ENCODE measurements at places on chromosomes 5 and 9. TPM values are rescaled to one million over a fixed set of nuclear protein-coding genes. Genes with fewer than 3 reads are reported as not detected.

GRCh38 chr5:118008779-118009178 is 979.6 kb downstream of the DTWD2 start:
- DNase-seq = no peak
- H3K4me3 ChIP-seq = no peak overlapping the region
- no peaks in the 10 kb centered on the region for H3K36me3 ChIP-seq
- no peak overlapping the region for H3K27ac ChIP-seq

DNA sequence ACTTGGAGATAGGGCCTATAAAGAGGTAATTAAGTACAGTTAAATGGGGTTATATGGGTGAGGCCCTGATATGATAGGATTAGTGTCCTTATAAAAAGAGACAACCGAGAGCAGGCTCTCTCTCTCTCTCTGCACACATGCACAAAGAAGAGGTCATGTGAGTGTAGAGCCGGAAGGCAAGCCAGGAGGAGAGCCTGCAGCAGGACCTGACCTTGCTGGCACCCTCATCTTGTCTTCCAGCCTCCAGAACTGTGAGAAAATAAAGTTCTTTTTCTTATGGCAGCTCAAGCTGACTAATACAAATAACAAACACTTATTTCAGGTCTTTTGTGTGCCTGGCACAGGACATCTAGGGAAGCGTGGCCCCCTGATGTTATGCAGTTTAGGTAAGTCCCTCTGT is 62.1 kb downstream of the ARHGAP26 start:
- peaks cover 15% of the 10 kb centered on the region for H3K4me1 ChIP-seq
- H3K4me3 ChIP-seq = no peak overlapping the region
- H3K27me3 ChIP-seq = peaks cover 2% of the 10 kb centered on the region
- no peak overlapping the region for H3K27ac ChIP-seq
- no peak for DNase-seq
- H3K36me3 ChIP-seq = no peaks in the 10 kb centered on the region

GRCh38 chr5:31531543-31531887 is 378 bp downstream of the DROSHA start:
- H3K4me3 ChIP-seq = peak overlapping the region; percentile 99
- H3K27me3 ChIP-seq = no peaks in the 10 kb centered on the region
- H3K27ac ChIP-seq = peak overlapping the region; percentile 99
- peaks cover 19% of the 10 kb centered on the region for H3K36me3 ChIP-seq
- peak; percentile 8 for DNase-seq
- H3K4me1 ChIP-seq = peaks cover 41% of the 10 kb centered on the region

GRCh38 chr9:2729721-2730120 is 12.4 kb downstream of the KCNV2 start:
- H3K4me1 ChIP-seq = peaks cover 29% of the 10 kb centered on the region
- no peak overlapping the region for H3K27ac ChIP-seq
- no peak for DNase-seq
- peaks cover 5% of the 10 kb centered on the region for H3K36me3 ChIP-seq
- no peaks in the 10 kb centered on the region for H3K27me3 ChIP-seq
- H3K4me3 ChIP-seq = no peak overlapping the region

ELOVL7 gene
- total RNA-seq = 0.96 TPM

DIPK1B gene
- total RNA-seq = 49.2 TPM

SLC46A2 gene
- total RNA-seq = not detected

GRCh38 chr5:64260756-64261155 is 95.1 kb downstream of the RNF180 start:
- H3K4me3 ChIP-seq = no peak overlapping the region
- H3K27ac ChIP-seq = no peak overlapping the region
- no peaks in the 10 kb centered on the region for H3K27me3 ChIP-seq

HMHB1 gene
- total RNA-seq = not detected

OR1Q1 gene
- not detected for total RNA-seq

GMCL2 gene
- total RNA-seq = not detected

DNA sequence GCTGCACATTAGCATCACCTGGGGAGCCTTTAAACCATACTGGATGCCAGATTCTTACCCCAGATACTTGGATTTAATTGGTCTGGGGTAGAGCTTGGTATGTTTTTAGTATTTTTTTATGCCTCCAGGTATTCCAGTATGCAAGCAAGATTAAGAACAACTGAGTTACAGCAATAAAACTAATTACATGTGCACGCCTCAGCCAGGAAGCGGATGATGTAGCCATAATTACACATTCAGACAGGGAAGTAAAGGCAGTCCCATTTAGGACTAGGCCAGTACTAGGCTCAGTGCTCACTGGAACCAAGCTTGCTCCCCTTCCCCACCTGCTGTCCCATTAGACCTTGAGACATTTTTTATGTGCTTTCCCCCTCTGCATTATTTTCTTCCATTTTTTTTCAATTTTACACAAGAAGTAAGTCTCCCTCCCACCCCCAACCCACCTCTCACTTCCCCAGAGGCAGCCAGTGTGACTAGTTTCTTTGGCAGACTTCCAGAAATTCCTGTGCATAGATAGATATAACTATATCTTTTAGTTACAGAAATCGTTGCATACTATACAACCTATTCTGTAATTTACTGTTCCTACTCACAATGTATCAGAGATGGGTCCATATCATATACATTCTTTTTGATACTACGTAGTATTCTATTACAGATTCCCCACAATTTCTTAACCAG is 7.1 kb upstream of the GNAQ start:
- DNase-seq = no peak
- H3K27me3 ChIP-seq = no peaks in the 10 kb centered on the region
- no peaks in the 10 kb centered on the region for H3K36me3 ChIP-seq
- H3K4me3 ChIP-seq = no peak overlapping the region
- no peak overlapping the region for H3K27ac ChIP-seq

DNA sequence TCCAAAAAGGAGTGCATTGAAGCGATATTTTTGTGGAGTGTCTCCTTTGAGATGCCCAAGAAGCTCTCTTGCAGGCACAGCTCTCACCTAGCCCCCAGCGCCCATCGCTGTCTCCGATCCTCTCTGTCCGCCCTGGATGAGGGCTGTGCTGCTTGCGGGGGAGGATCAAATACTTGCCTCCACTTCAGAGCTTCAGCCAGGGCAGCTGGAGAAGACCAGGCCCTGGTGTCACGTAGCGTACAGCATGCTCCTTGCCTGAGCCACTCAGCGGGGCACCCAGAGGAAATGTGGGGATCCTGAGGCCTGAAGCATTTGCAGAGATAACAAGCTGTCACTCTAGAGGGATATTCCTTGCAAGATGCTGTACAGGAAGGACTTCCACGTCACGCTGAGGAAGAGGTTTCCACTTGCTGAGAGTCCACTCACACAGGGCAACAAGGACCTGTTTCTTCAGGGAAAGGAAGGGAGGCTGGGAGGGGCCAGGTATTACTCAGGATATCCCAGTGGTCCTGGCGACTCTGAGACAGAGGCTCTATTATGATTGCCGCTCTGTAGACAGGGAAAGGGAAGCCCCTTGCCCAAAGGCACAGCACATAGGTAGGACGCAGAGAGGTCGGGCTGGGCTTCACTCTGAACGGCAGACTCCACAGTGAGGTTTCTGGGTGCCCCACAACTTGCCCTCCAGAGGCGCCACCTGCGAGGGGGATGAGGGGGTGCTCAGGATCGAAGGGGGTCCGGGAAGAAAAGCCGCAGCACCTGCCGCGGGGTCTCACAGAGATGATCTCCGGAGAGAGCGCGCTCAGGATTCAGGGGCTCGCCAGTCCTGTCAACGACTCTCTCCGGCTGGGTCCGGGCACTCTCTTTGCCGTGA is 64.0 kb downstream of the CRB2 start:
- no peak for DNase-seq
- H3K4me1 ChIP-seq = peaks cover 61% of the 10 kb centered on the region
- H3K36me3 ChIP-seq = no peaks in the 10 kb centered on the region
- peak overlapping the region; percentile 78 for H3K4me3 ChIP-seq
- no peaks in the 10 kb centered on the region for H3K27me3 ChIP-seq

DNA sequence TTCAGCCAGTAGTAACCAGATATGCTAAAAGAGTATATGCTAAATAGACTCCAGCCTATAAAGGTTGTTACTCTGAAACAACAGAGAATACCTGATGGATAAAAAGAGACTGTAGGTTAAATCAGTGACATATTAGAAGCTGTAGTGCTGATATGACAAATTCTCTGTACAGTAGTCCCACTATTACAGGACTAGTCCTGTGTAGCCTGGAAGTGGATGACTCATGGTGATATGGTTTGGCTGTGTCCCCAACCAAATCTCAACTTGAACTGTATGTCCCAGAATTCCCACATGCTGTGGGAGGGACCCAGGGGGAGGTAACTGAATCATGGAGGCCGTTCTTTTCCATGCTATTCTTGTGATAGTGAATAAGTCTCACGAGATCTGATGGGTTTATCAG is 276.2 kb upstream of the POU5F2 start:
- no peak for DNase-seq
- H3K27me3 ChIP-seq = no peaks in the 10 kb centered on the region
- no peak overlapping the region for H3K4me3 ChIP-seq
- H3K36me3 ChIP-seq = peaks cover 65% of the 10 kb centered on the region
- H3K27ac ChIP-seq = no peak overlapping the region

DNA sequence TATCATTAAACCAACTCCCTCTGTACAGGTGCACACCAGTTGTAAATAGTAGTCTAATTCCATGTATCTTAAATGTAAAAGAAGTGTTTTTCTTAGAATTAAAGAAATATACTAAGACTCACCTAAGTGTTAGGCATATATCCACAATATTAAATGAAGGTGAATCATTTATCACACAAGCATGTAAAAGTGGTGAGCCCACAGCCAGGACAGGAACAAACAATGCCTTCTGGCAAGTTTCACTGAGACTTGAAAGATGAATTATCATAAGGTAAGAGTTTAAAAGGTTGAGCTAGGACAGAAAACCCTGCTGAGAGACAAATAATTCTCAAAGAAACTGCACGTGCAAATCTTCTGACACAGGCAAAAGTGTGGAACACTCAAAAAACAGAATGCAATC is 832.5 kb downstream of the TAF11L14 start:
- peaks cover 4% of the 10 kb centered on the region for H3K4me1 ChIP-seq
- no peaks in the 10 kb centered on the region for H3K36me3 ChIP-seq
- no peak for DNase-seq
- H3K27ac ChIP-seq = peak overlapping the region; percentile 22

- no peaks in the 10 kb centered on the region for H3K27me3 ChIP-seq
- H3K4me3 ChIP-seq = no peak overlapping the region
- DNase-seq = no peak
- H3K27ac ChIP-seq = no peak overlapping the region
- H3K4me1 ChIP-seq = no peaks in the 10 kb centered on the region
Measured at GRCh38 chr5:15483351-15484097, 16.5 kb upstream of the FBXL7 start.

PCDHGC5 gene
- 3.0 TPM for total RNA-seq

DNA sequence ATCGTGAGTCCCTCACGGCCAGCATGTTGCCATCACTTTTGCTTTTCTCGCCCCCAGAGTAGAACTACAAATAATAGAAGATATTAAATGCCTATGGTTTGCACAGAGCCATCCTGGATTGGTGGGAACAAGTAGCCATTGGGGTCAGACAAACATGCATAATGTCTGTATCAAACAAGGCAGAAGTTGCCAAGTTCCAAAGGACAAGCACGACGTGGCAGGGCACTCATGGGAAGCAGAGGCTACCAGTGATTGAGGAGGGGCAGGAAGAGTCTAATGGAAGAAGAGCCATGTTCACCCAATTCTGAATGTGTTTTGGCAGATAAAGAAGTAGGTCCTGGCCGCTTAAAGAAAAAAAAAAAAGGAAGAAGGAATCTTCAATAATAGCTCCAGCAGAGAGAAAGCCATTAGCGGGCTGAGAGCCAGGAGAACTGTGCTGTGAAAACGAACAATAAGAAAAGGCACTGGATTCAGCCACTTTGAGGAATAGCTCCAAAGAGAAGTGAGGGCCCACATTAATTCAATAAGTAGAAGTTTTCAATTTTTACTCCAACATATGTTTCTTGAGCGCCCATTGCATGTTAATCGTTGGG is 153.7 kb upstream of the ADCY2 start:
- H3K36me3 ChIP-seq = no peaks in the 10 kb centered on the region
- H3K4me1 ChIP-seq = peaks cover 22% of the 10 kb centered on the region
- no peak for DNase-seq
- no peak overlapping the region for H3K27ac ChIP-seq
- no peaks in the 10 kb centered on the region for H3K27me3 ChIP-seq
- no peak overlapping the region for H3K4me3 ChIP-seq

DNA sequence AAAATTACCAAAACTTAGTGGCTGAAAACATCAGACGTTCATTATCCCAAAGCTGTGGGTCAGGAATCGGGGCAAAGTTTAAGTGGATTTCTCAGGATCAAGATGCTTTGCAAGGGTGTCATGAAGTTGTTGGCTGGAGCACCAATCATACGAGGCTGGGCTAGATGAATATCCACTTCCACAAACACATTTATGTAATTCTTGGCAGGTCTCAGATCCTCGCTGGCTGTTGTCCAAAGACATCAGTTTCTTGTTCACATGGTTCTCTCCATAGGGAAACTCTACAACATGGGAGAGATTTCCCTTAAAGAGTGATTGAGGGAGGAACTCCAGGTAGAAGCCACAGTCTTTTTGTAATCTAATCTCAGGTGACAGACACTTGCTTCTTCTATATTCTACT is 20.2 kb upstream of the CCDC192 start:
- no peaks in the 10 kb centered on the region for H3K4me1 ChIP-seq
- no peak for DNase-seq
